Left cardiac atrium (tissue), 4 donors: ENCODE measurements at places on chromosomes 2 and 18. TPM values are rescaled to one million over a fixed set of nuclear protein-coding genes. Genes with fewer than 3 reads are reported as not detected.

Gene DAW1
- 0.21 TPM for total RNA-seq

Gene SIGLEC15
- 0.18 TPM for total RNA-seq

Gene FTCDNL1
- 7.8 TPM for total RNA-seq

Gene KIAA2012
- total RNA-seq: not detected

Gene HOXD13
- not detected for total RNA-seq

Gene GPR35
- 1.1 TPM for total RNA-seq

Gene RMC1
- 12.8 TPM for total RNA-seq

Gene PTPN2
- total RNA-seq: 18.1 TPM

- no peak for DNase-seq
These were observed 290.8 kb downstream of the ALPK2 start for GRCh38 chr18:58338141-58338540.

DNA sequence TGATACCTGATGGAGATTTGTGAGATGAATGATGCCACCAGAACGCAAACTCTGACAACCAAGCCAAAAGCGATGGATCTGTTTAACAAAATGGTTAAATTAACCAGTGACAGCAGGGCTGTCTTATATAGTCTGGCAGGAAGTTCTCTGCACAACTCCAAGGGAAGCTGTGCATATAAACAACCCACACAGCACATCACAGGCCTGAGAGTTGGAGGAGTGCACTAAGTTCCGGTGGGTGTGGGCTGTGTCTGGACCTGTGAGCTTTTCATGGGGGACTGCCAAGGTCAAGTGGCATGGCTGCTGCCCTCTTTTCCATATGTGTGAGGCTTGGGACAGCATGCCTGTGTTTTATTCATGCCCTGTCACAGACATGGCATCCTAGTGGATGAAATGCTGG, 414.6 kb upstream of the TRIB2 start:
- no peak for DNase-seq

- no peak for DNase-seq
These were observed 257.2 kb upstream of the SYT4 start for GRCh38 chr18:43534511-43534910.

- no peak for DNase-seq
These were observed 27.4 kb upstream of the CHAC2 start for GRCh38 chr2:53740170-53740569.

DNA sequence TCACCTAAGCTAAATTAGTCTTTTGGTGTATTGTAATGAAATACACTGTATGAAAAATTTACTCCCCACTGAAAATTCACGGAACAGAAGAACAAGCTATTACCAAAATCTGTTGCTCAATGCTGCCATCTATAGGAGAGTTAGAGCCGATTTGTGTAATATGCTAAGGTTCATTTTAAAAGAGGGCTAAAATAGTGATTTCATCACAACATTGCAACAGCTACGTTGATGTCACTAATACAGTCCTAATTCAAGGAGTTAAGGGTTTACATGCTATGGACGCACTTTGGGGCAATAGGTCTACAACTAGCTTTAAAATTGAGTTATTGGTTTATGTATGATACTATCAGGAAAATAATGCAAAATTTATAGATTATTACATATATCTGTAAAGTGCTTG, 3.0 kb upstream of the IRS1 start:
- no peak for DNase-seq

DNA sequence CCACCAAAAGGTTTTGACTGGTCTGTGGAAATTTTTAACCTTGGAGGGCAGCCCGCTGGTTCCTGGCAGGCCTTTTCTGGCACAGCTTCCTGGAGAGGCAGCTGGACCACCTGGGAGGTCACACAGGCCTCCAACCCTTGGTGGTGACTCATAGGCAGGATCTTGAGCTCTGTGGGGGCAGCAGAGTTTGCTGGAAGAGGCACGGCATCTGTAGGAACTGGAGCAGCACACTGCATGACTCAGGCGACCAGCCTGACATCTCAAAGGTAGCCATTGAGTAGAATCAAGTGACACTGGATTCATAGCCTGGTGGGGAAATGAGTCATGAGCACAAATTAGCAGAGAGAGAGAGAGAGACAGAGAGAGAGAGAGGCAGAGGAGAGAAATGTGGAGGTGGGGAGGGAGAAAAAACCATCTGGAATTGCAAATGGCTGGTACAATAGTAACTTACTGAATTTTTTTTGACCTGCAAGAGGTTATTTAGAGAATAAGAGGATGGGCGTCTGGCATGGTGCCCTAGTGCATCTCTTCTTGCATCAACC, 57.4 kb downstream of the TRPM8 start:
- DNase-seq: no peak

DNA sequence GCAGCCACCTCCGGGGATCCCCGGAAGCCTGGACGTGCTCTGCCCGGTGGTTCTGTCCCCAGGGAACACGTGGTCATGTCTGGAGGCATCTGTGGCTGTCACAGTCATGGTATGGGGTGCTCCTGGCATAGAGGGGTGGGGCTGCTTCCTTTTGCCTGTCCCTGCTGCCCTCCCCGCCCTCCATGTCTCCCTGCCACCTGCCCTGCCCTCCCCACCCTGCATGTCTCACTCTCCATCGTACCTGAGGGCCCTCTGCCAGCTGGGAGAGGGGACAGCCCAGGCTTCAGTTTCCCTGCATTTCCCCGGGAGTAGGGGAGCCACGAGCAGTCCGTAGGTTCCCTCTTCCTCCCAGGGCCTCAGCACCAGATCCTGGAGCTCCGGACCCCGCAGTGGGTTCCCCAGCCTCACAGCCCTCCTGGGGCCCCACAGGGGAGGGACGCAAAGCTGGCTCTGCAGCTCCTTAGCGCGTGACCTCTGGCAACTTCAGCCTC, 90.0 kb upstream of the CTDP1 start:
- DNase-seq: no peak

DNA sequence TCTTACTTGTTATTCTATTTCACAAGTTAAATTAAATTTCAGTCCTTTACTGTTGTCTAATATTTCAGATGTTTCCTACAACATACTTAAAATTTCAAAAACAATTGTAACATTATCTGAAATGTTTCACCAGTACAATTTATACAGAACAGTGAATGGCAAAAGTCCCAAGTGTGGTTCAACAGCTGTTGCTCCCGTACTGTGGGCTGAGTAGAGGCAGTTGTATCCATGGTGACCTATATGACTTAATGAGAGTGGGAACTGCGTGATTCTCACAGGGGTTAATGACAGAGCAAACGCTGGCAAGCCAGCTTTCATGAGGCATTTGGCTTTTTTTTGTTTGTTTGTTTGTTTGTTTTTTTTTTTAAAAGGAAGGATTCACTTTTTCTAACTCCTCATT, 5.3 kb upstream of the PLCL1 start:
- no peak for DNase-seq

DNA sequence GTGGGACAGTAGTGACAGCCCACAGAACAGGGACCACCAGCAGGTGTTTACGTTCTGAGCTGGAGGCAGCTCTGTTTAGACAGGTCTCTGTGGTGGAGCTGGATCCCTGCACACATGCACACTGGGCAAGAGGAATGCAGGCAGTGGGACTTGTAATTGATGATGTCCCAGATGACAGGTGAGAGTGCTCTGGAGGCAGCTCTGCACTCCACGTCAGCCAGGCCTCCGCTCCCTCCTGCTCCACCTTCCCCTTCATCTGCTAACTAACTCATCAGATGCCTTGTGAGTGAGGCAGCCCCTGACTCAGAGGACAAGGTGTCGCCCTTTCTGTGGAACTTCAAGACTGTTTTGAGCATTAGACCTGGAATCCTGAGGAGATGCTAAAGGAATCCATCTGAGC, 53.2 kb downstream of the SH3YL1 start:
- DNase-seq: no peak

DNA sequence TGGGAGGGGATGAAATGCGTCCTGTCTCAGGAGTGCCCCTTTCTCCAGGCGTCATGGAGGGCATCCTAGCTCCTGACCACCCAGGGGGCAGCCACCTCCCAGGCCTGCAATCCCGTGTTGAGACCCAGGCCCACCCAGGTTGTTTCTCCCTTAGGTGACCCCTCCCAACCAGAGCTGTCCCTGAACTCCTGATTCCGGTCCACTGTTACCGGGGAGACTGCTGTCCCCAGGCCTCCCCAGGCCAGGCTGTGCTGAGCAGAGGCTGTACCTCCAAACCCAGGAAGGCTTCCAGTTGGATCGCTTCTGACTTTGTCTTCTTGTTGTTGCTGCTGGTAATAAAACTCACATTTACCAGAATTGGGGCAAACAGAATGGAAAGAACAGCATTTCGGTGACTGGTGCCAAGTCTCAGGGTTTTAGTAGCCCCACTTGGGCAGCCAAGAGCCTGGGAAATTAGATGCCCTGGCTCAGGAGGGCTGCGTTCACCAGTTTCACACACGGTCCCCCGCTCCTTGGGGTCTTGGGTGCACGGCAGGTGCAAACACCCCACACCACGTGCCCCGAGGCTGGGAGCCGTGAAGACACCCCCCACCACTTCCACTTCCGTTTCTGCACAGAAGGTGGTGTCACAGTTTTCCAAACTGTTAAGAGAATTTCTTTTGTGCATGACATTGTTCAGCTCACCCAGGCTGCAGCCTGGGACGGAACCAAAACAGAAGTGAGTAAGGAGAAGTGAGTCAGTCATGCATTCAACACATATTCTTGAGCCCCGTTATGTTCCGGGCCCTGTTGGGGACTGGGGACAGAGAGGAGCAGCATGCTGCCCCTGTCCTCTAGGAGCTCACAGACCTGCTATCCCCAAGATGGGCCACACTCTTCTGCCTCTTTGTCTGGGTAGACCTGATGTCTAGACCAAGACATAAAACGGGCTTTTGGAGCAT, 29.4 kb downstream of the ITM2C start:
- no peak for DNase-seq

DNA sequence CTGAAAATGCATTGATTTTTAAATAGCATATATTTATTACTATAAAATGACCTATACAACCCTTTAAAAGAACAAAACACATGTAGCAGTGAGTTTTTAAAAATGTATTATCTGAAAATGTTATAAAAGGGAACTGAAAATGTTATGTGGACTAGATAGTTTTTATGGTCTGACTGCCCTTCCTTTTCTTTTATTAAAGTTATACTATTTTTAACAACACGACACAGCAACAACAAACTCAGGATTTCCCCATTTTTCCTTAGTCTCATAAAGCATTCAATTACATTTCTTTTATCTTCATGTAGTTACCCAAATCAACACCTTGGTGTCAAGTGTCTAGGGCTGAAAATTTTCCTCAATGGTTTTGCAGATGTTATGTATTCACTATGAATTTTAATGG, 132.8 kb upstream of the TMEFF2 start:
- DNase-seq: no peak

DNA sequence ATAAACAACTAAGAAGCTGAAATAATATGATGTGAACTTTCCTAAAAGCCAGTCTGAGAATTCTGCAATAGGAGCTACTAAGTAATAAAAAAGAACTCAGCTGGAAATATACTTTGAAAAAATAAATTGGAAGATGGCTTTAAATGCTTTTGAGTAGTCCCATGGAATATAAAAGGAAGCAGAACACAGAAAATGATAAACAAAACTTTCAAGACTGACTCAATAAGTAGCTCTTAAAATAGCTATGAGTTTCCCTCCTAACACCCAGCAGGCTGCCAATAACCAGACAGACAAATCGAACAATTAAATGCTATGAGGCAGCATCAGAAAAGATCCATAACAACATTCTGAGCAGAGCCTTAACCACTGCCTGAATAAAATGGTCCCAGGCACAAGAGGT, 319.9 kb downstream of the DPP10 start:
- no peak for DNase-seq

DNA sequence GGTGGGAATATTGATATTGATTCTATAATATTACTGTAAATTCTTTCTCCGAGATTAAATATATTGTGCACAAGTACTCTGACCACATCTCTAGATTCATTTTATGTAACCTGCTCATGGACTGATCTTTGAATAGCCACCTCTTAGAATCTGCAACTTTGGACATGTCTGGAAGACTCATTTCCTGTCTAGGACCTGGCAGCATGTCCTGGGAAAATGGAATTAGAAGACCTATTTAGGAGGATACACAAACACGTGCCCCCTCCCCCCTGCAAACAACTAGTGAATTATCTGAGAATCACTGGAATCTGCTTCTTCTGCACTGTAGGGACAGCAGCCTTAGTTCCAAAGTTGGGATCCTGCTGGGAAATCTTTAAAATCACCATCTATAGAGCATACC, 94.1 kb downstream of the UBE2E3 start:
- no peak for DNase-seq

DNA sequence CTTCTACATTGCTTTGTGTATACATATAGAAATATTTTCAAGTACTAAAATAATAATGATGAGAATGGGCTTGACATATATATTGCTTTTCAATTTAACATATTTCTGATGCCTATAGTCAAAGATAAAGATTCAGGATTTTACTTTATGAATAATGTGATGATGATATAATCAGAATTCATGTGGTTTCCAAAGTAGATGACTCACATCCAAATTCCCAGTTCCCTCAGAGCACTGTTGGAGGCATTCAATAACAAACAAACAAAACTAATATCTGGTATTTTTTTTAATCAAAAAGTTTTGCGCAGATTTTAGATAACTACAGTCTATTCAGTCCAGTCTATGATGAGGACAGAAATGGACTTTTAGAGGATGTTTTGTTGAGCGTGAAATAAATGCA, 2094.5 kb upstream of the CELF4 start:
- no peak for DNase-seq

DNA sequence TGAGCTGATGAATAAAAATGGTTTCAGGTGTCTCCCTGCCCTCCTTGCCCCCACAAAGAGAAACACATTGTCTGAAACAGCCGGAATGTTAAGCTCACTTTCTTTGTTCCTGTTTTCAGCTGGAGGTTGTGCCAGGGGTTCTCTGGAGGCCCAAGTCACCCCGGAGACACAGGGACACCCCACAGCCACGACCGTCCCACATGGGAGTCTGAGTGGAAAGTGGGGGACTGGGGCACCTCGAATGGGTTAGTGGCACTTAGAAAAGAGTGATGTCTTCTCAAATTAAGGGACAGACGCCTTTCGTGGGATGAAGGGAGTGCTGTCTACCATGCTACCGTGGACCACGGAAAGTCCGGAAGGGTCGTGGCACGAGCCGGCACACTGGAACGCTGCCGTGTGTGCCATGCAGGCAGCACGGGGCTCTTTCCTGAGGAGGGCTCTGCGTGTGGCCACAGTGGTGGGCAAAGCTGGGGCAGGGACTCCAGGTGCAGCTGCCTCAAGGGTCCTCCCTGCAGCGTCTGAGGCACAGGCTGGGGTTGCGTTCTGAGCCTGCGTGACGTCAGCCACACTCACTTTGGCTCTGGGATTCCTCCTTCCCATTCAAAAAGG, 39.4 kb upstream of the CTDP1 start:
- no peak for DNase-seq
